ENCODE measurements at places on chromosomes 4 and X.

- no peak for DNase-seq
These were observed 79.5 kb downstream of the PCDH18 start for GRCh38 chr4:137452799-137453198.

GRCh38 chrX:11135564-11136185 lies 24.5 kb downstream of the HCCS start:
- no peak for DNase-seq

- no peak for DNase-seq
These were observed 10.4 kb upstream of the HPGDS start for GRCh38 chr4:94352996-94353395.

DNA sequence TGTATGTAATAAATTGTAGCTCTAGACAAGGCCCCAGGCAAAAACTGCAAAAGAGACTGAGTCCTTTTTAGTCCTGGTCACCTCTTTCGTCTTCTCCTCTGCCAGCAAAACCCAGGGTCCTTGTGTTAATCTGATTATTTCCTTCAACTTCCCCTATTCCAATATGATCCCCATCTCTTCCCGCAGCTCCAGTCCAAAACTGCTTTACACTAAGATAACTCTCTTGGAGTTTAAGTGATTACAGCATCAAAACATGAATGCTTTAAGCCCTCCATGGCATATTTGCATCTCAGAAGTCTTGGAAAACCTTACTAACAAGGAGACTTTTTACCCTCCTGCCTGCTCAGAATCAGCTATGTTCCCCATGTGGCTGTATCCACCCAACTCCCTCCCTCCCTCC lies 59.3 kb downstream of the MAGEA1 start:
- no peak for DNase-seq

DNA sequence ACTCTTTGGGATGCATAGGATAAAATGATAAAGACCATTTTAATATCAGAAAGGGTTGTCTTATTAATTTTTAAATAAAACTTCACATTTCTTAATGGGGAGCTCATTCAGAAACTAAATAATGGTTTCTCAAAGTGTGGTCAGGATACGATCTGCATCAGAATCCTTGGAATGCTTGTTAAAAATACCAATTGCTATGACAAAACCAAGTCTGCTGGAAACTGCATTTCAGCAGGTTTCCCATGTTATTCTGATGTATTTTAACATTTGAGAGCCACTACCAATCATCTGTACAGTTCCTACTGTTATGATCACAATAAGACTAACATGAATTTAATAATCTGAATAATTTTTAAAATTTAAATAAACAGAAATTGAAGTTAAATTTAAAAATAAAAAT lies 115.1 kb downstream of the SOWAHB start:
- no peak for DNase-seq

DNA sequence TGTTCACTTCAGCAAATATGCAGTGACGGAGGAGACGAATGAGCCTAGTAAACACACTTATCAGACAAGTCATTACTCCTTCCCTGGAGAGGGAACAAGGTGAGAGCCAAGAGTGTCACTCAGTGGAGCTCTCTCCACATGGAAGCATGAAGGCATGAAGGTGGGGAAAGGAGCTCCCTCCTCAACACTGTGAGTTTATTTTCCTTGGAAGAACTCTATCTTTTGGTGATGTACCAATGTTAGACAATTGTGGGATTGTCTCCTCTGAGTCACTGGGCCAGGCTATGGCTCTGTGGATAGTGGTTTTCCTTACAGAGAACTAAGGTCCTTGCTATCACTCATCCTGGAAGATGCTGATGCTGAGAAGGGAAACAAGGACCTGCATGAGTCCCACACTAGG lies 200.2 kb downstream of the CPEB2 start:
- DNase-seq: no peak

DNA sequence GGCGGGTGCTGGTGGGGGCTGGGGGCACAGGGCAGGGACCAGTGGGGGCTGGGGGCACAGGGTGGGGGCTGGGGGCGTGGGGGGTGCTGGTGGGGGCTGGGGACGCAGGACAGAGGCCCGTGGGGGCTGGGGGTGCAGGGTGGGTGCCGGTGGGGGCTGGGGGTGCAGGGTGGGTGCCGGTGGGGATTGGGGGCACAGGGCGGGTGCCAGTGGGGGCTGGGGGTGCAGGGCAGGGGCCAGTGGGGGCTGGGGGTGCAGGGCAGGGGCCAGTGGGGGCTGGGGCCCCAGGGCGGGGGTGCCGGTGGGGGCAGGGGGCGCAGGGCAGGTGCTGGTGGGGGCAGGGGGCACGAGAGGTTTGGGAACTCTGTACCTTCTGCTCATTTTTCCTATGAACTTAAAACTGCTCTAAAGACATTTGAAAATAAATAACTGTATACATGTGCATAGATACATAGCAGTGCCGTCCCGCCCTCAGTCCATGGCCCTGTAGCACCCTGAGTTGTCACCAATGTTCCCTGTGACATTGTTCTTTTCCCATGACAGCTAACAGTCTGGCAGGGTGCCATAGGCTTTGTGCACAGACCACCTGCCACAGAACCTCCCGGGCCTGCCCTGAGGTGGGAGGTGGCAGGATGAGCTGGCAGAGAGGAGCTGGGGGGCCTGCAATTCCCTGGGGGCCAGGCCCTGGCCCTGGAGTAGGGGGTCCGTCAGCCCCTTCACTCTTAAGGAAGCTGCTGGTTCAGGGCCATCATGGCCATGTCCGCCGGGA lies 35.6 kb upstream of the ADRA2C start:
- DNase-seq: no peak

DNA sequence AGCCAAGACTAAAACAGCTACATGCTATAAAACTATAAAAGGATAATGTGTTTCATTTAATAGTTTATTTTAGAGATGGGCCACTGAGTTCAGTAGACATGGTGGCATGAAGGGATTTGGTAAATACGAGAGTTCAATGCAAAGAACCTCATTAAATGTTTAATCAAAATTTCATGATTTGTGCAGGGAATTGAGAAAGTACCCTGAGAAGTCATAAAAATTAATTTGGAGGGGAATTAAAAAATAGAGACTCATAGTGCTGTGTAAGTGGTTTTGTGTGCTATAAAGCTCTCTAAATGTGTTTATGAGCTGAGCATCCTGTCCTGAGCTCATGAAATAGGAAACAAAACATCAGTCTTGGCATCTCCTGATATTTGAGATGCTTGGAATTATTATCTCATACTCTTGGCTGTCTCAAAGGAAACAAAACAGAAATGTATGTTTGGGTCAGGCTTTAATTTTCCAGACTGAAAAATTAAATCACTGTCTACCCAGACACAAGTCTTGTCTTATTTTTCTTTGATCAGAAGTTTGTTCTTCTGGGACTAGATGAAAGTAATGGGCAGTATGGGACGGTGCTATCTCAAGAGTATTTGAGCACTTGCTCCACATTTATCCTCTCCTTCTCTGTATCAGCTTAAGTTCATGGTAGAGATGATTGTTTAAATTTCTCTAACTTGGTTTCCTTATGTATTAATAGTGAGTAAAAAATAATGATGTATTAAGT lies 38.0 kb upstream of the EMCN start:
- no peak for DNase-seq

GRCh38 chr4:34373456-34373855 lies 1870.9 kb downstream of the ARAP2 start:
- DNase-seq: no peak

DNA sequence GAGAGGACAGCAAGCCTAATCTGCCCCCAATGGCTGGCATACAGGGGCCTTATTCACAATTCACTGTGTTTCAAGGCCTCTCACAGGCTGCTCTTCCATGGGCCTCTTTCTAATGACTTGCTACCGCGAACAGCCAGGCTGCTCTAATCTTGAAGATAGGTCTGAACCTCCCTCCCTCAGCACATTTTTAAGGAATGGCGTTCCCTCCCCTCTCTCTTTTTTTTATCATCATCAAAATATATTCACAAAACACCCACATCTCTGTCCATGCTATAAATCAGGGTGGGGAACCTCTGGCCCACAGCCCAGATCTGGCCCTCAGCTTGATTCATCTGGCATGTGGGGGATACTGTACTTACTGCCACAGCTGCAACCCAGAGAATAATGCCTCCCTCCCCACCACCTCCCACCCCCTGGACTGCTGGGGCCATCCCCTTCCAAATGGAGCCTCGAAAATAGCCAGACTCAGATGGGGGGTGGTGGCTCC lies 76.2 kb upstream of the PLAC1 start:
- DNase-seq: no peak
